ENCODE measurements at places on chromosomes 2 and 18.

GRCh38 chr18:50341443-50341842 lies 33.4 kb upstream of the SKA1 start:
- no peak for DNase-seq

GRCh38 chr2:35891936-35892335 lies 463.6 kb upstream of the CRIM1 start:
- no peak for DNase-seq

DNA sequence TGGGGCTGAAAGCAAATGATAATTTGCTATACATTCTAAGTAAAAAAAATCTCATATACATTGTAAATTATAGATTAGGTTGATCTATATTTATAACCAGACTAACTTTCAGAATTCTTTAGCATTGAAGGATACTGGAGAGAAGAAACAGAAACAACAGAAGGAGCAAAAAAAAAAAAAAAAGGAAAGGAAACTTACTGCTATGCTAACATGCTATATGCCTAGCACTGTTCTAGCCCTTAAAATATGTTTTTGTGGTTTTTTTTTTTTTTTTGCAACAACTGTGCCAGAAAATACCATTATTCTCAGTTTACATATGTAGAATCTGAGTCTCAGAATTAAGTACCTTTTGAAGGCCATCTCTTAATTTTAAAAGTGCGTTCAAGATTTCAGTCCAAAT lies 204.9 kb upstream of the MC4R start:
- no peak for DNase-seq

DNA sequence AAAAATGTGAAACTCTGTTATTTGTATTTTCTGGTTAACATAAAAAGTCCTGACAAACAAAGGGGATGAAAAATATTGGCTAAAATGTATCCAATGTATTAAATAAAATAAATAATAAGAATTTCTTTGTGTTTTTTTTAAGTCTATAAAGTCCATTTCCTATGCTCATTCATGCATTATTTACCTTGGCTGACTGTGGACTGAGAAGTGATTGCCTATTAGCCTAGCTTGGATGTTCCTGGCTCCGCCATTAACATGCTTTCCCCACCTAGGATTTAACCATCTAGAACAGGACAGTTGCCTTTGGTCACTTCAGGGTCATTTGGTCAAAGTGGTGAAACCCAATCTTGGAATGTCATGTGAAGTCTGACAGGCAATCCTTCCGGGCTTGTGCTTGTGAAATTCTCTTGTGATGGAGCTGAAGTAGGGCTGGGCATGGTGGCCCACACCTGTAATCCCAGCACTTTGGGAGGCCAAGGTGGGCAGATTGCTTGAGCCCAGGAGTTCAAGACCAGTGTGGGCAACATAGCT lies 60.4 kb upstream of the TANC1 start:
- no peak for DNase-seq

DNA sequence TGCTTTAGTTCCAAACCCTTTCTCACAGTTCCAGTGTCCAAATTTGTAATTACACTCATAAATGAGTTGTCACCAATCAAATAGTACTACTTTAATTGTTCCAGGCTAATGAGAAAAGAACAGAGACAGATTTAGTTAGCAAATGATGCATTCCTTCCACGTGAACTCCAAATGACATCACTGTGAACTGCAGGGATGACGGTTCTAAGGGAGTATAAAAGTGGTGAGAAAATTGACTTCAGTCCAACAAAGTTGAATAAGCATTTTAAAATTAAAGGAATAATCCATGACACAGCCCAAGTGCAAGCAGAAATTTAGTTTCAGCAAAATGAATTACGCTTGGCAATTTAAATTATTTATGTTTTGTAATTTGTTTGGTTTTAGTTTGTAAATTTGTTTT lies 102.0 kb upstream of the LRATD1 start:
- DNase-seq: no peak

DNA sequence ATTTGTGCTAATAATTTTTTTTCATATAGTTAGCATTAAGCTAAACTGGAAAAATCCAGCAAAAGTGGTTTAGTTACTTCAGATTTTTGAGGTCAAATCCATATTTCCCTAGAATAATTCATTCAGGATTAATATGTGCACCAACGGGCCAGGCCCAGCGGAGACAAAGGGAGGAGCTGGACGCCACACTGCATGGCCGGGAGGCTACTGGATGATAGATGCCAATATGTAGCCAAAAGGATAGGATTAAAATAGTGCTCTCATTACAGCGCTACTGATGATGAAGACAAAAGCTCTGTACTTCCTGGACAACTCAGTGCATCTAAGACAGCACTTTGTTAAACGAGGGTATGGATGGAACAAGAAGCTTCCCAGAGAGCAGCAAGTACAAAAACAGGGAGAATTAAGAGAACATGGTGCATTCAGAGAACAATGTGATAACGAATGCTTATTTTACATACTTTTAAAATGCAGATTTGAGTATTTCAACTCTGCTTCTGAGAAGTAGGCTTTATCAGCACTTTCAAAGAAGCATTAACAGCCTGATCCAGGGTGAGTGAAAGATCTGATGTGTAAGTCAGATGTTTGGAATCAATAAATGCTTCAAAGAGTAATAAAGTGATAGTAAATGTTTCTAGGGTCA lies 39.8 kb downstream of the PPP4R1 start:
- DNase-seq: no peak

DNA sequence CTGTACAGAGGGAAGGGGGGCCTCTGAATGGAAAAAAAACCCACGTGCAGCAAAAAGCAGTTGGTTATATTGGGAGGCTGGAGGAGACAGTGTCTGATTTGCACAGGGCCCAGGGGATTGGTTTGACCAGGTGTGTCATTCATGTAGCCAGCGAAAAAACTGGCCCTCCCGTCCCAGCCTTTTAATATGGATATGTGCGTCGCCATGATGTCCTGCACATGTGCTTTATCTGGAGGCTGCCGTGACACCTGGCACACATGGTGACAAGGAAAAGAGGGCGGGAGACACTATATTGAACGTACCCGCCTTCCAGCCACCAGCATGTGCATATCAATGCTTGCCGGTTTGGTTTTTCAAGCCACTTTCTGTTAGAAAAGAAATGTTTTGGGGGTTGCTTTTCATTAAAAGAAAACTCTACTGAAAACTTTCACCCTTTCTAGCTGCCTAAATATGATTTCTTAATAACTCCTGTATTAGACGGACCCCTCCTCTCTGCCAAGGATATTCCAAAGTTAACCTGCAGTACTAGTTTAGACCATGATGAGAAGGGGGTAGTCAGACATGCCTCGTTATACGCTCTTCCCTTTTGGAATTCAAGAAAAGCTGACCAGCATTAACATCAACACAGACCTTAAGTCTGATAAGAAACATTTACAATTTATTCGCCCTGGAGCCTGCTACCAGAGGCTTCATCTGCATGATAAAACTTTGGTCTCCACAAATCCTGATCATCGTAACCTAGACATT lies 16.2 kb downstream of the SLC25A52 start:
- DNase-seq: no peak

DNA sequence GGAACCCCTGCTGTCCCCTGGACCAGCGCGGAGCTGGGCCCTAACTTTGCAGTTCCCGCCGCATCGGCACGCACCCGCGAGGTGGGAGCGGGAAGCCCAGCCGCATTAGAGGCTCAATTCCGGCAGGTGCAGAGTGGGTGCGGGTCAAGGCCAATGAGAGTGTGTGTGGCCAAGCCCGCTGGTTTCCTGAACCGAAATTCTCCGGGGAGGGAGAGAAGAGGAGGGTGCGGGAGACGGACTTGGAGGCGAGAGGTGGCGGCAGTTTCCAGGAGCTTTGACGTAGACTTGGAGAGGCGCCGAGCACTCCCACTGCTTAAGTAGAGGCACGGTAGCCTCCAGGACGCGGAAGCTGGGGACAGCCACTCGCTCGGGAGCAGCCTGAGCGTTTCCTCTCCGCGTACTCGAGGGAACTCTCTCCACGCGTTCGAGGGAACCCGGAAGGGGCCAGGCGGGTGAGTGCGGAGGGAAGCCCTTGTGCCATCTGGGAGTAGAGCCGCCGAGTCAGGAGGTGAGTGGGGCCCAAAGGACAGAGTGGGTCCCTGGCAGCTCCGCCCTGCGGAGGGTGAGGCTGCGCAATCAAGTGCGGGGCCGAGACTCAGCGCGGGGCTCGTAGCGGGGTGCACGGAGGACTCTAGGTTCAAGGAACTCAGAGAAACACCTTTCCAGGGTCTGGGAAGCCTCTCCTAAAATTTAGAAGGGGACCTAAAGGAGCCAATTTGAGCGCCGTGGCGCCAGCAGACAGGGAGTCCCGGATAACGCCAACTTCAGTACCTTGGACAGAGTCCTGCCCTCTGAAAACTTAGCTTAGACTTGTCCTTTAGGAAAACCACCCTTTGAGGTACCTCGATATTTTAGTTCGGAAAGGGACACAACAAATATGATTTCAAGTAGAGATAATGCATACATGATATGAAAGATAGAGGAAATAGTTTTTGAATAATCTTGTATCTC lies at the start of gene FAM237A:
Gene FAM237A (plus strand): TSS at position 413 of the 951 bp plus-strand sequence. CDS start 1,750 bp downstream, outside the sequence.
- no peak for DNase-seq

- no peak for DNase-seq
Observed at GRCh38 chr18:77129150-77129551, 3.4 kb downstream of the MBP start.

DNA sequence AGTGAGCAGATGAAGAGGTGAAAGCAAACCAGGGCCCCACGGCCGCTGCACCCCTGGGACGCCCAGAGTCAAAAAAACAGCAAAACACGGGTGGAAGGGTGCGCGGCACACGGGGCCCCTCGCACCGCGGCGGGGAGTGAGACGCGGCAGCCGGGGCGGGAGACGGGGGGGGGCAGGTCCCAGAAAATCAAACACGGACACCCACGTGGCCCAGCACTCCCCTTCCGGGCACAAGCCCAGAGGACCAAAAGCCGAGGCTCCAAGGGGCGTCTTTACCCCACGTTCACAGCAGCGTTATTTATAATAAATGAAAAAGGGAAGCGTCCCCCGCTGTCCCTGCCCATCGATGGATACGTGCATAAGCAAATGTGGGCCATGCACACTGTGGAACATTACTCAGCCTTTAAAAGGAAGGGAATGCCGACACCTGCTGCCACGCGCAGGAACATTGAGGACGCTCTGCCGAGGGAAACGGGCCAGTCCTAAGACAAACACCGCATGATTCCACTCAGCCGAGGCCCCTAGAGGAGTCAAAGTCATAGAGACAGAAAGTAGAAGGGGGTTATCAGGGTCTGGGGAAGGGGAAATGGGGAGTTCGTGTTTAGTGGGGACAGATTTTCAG lies 677 bp upstream of the COPS9 start:
- no peak for DNase-seq

DNA sequence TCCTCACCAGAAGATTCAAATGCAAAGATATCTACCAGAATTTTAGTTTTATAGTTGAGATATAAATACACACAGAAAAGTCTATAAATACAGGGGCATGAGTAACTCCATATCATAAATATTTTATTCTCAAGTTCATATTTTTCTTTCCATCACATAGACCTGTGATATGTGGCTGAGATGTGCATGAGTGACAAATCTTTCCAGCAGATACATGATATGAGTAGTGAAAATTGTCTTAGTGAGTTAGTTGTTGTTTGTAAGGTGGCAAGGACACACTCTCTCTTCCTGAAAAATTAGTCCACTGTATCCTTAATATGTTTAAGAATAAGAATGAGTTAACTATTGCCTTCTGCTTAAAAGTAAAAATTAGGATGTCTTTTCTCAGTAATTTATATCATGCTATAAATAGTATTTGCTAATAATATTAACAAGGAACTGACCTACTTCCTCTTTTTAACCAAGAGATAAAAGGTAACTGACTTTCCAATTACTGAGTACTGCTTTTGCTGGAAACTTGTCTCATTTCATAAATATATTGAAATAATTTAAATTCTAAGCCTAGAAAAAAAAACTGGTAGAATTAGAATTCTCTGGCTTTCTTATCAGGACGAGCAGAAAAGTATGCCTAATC lies 85.2 kb upstream of the SESTD1 start:
- no peak for DNase-seq

DNA sequence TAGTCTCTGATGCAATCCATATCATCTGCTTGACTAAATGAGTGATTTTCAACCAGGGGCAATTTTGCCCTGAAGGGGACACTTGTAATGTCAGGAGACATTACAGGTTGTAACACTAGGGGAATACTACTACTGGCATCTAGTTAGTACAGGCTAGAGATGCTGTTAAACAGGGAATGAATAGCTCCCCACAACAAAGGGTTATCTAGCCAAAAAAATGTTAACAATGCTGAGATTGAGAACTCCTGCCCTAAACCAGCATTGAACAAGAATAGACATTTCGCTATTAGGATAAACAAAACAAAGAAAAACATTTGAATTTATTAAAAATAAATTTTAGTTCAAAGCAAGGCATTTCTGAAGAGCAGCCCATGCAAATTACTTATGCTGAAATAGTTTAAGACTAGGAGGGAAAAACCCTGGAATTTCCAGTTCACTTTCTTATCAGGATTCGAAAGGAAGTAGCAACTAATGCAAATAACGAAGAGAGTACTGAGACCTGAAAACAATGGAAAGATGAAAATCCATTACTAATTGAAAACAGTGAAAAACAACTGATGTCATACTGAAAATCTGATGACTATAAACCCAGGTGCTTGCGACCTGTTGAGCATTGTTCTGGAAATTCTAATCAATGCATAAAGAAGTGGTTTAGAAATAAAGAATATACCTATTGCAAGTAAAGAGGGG lies 53.1 kb downstream of the CAB39 start:
- DNase-seq: no peak
